Stimulated activated CD4-positive, alpha-beta T cell treated with anti-CD3 and anti-CD28 coated beads, Interleukin-12 subunit alpha, Interleukin-12 subunit beta, amount 100 ng/mL, for 48 hours (primary cell): ENCODE measurements at places on chromosomes 6 and 20.

DNA sequence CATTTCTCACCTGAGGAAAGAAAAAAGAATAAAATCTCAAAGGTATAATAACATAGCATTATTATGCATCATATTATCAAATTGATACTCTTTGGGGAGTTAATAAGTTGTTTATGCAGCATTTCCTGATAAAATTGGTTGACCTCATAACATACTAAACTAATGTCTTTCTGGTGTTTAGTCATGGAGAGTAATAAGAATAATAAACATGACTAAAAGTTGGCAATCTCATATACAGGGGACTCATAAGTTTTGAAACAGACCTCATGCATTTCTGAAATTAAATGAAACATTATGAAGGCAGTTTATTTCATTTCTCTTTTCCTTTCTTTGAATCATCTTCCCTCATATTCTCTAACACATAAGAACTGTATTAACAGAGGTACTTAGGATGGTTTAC is 60.5 kb upstream of the PRDM1 start:
- DNase-seq = no peak

DNA sequence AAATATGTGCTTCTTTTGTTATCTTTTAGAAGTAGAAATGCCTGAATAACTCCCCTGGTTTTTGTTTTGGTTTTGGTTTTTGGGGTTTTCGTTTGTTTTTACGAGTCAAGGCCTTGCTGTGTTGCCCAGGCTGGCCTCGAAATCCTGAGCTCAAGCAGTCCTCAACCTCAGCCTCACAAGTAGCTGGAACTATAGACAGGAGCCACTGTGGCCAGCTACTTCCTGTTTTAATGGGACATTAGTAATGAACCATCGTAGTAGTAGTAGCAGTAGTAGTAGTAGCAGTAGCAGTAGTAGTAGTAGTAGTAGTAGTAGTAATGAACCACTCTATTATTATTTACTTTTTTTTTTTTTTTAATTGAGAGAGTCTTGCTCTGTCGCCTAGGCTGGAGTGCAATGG is 66.0 kb downstream of the UBR2 start:
- no peak for DNase-seq

DNA sequence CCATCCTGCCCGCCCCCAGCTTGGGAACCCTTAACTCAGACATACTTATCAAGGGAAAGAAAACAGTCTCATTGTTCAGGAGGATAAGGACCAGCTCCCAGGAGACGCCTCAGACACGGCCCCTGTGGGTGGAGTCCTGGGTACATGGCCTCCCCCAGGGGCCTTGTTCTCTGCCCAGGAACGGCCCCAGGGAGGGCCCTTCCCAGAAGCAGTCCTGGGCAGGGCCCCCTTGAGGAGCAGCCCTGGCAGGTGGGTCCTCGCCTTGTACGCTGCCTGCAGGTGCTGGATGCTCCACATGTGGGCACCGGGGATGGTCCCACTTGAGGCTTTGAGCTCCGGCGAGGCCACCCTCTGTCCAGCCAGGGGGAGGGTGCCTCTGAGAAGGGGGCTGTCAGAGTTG is 4.5 kb upstream of the GATA5 start:
- no peak for DNase-seq

- DNase-seq = no peak
Measured at GRCh38 chr6:132007474-132008190, 56.5 kb upstream of the CCN2 start.

GRCh38 chr6:12436224-12436623 is 146.1 kb downstream of the EDN1 start:
- no peak for DNase-seq

GRCh38 chr20:53330601-53331140 is 263.0 kb downstream of the ZNF217 start:
- DNase-seq = no peak

DNA sequence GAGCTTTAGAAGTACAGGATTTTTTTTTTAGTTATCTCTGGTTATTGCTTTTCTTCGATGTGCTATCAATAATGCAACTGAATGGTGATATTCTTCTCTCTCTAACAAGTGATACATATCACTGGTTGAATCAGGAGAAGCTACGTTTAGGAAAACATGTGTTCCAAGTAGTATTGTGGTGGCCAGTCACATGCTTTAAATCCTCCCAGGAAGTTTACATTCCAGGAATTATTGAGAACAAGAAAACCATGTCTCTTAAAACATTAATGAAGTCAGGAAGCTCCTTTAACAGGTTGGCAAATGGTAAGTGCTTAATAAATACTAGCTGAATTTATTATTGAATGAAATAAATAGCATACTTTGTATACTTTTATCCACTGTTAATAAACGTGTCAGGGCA is 371.1 kb downstream of the BCKDHB start:
- DNase-seq = no peak
